ENCODE measurements at places on chromosomes 16 and 17.

DNA sequence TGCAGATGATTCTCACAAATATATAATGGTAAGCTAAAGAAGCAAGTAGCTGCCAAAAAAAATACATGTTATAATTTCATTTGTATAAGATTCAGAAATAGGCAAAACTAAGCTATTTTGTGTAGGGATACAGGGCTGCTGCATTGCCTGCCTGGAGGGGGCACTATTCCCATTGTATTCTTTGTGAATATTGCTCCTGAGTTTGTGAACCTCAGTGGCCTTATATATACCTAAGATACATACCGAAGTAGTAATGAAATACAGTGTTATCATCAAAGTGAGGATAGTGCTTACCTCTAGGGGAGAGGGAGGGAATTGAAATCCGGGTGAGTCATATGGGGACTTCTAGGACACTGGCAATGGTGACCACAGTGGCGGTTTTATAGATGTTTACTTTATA is 53.5 kb downstream of the C17orf58 start:
- DNase-seq: no peak

DNA sequence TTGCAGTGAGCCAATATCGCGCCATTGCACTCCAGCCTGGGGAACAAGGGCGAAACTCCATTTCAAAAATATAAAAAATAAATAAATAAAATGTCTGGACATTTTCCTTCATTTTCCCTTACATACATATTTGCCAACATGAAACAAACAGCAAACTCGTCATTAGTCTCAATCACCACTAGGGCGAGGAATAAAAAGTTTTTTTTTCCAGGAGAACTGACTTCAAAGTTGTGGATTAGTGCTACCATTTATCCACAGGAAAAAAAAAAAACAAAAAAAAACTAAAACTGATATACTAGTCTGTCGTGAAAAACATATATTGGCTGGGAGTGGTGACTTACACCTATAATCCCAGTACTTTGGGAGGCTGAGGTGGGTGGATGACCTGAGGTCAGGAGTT is 77.0 kb upstream of the MTMR4 start:
- DNase-seq: no peak

DNA sequence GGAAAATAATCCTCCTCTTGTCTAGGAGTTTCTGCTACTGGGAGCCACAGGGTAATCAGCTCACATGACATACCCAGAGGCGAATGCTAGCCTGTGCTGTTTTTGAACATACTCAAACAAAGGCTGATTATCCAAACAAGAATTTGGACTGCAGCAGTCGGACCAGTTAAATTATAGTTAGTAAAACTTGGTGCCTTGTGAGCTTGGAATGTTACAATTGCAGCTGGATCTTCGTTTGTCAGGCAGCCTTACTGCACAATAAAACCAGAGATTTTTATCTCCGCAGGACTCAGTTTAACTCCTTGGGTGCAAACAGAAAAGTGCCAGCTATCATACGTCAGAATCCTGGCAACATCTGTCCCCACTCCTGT is 163.8 kb upstream of the TBX2 start:
- DNase-seq: no peak

DNA sequence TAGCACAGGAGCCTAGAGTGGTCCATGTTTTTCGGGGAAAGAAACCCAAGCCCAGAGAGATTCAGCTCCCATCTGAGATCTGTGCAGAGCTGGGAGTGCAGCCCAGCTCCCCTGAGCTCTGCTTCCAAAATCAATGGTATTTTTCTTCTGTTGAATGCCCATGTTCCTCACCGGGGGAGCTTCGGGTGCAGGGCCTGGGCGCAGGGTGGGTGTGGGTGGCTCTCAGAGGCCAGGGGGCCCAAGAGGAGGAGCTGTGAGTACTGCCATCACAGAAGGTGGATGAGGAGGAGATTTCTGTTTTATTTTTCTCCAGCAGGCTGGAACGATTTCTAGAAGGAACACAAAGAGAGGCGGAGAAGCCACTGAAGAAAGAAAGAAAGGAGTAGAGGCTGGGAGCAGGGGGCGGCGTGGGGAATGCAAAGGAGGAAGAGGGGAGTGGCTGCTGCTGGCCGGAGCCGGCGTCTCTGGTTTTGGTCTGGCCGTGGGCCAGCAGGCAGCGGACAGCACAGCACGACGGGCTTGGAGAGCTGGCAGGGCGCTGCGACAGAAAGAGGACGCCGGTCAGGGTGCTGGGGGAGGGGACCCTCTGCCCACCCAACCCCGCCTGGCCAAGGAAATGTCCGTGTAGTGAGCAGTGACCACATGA is 76.2 kb upstream of the KSR1 start:
- no peak for DNase-seq

DNA sequence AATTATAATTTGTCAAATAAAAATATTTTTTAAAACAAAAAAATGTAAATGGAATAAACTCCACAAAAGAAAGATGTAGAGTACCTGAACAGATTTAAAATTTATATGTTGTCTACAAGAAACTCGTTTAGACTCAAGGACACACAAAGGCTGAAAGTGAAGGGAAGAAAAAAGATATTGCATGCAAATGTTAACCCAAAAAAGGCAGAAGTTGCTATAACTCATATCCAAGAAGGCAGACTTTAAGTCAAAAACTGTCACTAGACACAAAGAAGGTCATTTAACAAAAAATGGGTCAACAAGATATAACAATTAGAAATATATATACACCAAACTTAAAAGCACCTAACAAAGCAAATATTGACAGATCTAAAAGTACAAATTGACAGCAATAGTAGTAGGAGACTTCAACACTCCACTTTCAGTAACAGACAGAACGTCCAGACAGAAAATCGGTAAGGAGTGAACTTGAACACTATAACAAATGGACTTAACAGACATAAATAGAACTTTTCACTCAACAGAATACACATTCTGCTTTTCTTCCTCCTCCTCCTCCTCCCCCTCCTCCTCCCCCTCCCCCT is 40.8 kb upstream of the MYLK3 start:
- DNase-seq: no peak

GRCh38 chr16:58109330-58109729 is 19.9 kb downstream of the CFAP20 start:
- DNase-seq: no peak

DNA sequence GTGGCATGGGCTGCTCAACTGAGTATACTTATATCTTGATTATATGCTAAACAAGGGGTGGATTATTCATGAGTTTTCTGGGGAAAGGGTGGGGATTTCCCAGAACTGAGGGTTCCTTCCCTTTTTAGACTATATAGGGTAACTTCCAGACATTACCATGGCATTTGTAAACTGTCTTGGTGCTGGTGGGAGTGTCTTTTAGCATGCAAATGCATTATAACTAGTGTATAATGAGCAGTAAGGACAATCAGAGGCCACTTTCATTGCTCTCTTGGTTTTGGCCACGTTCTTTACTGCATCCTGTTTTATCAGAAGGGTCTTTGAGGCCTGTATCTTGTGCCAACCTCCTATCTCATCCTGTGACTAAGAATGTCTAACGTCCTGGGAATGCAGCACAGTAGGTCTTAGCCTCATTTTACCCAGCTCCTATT is 12.0 kb downstream of the PRR11 start:
- DNase-seq: no peak

GRCh38 chr17:73335591-73336407 is 24.0 kb upstream of the CDC42EP4 start:
- no peak for DNase-seq

GRCh38 chr16:82655072-82655714 is 28.4 kb downstream of the CDH13 start:
- peak; percentile 70 for DNase-seq

DNA sequence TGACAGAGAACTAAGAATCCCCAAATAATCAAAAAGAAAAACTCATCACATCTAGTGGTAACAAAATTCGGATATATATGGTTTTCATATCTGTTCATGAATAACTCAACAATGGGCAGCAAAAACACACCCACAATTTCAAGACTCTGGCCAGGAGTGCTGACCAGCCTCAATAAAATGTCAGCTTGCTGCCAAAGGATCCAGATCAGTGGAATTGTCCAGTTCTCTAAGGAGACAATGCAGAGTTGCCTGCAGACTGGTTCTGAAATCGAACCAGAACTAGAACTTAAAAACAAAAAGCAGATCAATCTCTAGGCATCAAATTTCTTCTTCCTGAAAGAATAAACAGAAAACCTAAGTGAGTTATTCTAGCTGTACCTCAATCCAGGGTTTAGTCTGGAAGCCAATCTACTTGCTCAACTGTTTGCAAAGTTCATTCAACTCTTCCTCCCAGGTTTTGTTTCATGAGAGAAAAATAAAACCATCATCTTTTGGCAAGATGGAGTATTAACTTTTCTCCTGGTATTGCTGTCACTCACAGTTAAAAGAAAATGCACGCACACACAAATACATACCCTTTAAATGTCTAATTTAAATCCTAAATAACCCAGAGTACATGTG is 61.0 kb downstream of the CFDP1 start:
- no peak for DNase-seq

DNA sequence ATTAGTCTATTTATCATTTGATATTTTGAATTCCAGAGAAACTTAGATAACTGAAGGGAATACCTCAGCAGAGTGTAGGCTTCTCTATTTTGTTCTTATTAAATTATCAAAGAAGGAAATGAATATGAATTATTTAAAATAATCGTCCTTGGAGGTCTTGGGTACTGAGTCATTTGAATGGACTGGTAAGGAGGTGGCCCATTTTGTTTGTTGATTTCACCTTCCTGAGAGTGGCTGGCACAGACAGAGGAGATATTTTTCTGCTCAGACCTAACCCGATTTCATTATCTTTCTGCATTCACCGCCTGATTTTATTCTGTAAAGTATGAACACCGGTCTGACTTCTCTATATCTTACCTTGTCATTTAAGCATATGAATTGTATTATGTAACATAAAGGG is 88.0 kb downstream of the USP22 start:
- DNase-seq: no peak

GRCh38 chr17:21113716-21114115 is 13.0 kb upstream of the DHRS7B start:
- DNase-seq: no peak

- DNase-seq: no peak
These were observed 41.3 kb downstream of the BAIAP2 start for GRCh38 chr17:81076141-81076679.

DNA sequence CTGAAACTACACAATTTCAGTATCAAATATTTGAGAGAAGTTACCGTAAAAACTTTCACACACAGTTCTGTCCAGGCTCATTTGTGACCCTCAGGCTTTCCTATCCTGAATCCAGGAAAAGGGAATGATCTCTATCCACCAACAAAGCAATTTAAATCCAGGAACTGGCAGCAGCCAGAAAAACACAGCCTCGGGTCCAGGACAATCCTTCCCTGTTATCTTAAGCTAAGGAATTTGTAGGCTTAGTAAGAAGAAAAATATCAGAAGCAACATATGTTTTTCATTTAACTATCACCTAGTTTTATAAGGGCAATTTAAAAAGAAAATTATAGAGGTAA is 47.1 kb downstream of the TEX2 start:
- DNase-seq: no peak

- peak; percentile 30 for DNase-seq
These were observed 60.1 kb upstream of the TMEM132E start for GRCh38 chr17:34519282-34519681.

DNA sequence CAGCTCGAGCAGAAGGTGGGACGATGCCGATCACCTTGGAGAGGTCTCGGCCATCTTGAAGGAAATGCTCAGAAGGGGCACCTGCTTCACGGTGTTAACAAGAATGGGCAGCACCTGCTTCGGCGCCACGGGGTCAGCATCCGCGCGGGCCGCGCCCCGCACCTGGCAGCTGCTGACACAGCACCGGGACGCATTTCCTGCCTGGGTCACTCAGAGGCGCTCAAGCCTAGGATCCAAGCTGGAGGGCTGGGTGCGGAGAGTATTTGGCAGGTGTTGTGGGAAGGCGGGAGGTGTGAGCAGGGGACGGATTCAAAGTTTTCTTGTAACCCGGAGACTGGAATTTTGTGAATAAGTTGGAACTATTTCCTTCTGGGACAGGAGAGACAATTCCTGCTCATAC is 39.3 kb upstream of the AKTIP start:
- DNase-seq: no peak

- DNase-seq: no peak
These were observed 28.0 kb downstream of the OR1D5 start for GRCh38 chr17:3035256-3035967.

- no peak for DNase-seq
These were observed 5.5 kb upstream of the RPTOR start for GRCh38 chr17:80539022-80539641.

DNA sequence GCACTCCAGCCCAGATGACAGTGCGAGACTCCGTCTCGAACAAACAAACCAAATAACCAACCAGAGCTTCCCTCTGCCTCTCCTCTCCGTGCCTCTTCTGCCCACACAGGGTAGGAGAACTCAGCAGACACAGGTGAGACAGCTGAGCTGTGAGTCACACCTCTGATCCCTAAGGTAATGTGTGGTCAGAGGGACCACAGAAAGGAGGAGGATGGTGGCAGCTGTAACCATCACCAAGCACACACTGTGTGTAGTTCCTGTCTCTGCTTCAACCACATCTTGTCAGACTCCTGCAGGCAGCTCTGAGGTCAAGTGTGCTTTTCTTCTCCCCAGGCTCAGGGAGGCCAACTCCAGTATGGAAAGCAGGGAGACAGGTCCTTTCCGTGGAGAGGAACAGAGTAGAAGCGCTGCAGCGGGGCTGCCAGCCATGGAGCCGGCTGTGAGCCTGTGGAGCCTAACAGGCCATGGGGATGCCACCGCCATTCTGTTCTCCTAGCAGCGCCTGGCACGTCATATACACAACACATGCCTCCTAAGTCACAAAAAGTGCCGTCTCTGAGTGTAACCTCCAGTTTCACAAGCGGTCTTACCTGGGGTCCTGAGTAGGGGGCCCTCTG is 7.1 kb downstream of the NUDT16L1 start:
- no peak for DNase-seq

- DNase-seq: no peak
These were observed 3.9 kb downstream of the RAI1 start for GRCh38 chr17:17684906-17685774.
